ENCODE measurements at places on chromosomes 2 and 18. TPM values are rescaled to one million over a fixed set of nuclear protein-coding genes. Genes with fewer than 3 reads are reported as not detected.

DNA sequence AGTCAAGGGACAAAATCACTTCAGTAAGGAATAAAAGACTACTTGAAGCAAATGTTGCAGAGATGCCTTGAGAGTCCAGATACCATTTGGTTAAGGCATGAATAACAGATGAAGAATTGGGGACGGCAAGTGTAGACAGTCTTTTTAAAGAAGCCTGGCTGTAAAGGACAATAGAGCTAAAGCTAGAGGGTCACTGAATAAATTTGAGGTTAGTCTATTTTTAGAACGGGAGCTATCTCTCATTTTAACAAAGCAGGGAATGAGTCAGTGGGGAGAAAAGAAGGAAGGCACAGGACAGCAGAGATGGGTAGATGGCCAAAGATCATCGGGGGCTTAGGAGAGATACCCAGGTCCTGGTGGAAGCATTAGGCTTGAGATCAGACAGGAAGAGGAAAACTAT lies 30.6 kb upstream of the CHN1 start:
- DNase-seq: no peak

DNA sequence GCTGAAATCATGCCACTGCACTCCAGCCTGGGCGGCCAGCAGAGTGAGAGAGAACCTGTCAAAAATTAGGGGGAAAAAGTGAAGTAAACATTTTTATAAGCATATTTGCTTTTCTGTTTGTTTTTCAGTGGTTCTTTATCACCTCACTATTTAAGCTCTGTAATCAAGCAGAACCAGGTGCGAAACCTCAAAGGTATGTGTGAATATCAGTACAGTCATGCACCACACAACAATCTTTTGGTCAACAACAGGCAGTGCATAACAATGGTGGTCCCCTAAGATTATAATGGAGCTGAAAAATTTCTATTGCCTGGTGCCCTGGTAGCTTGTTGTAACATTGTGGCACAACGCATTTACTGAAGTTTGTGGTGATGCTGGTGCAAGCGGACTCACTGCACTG lies 167.4 kb upstream of the STON1 start:
- DNase-seq: no peak

GRCh38 chr18:76620321-76621170 lies 125.5 kb upstream of the ZNF516 start:
- DNase-seq: no peak

- DNase-seq: no peak
Observed at GRCh38 chr2:10260130-10260529, 42.6 kb upstream of the HPCAL1 start.

The ABCG5 gene
- 5.8 TPM for total RNA-seq

The PCARE gene
- total RNA-seq: not detected

DNA sequence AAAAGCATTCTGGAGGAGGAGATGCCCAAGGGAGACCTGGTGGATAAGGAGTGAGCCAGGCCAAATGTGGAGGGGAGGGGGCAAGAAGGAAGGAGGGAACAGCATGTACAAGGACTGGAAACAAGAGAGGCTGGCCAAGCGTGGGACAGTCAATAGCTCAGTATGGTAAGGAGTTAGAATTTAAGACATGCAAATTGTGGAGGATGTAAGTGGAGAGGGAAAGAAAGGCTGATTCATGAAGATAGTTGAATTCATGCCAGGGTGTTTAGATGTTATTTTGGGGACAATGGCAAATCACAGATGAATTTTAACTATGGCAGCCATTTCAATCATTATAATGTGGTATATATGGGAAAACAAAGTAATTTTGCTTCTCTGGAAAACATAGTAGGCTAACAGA lies 462.3 kb downstream of the MEIS1 start:
- DNase-seq: no peak

DNA sequence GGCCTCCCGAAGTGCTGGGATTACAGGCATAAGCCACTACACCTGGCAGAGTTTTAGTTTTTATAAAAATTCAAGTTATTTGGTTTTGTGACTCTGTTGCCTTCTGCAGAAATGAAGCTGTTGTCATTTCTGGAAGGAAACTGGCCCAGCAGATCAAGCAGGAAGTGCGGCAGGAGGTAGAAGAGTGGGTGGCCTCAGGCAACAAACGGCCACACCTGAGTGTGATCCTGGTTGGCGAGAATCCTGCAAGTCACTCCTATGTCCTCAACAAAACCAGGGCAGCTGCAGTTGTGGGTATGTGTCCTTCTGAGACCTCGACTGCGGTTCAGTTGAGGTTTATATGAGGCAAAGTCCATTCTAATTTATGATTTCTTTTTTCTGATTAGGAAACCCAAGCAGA lies 7.2 kb downstream of the MTHFD2 start:
- DNase-seq: no peak

The MAPRE3 gene
- 0.31 TPM for total RNA-seq

The ELAC1 gene
- total RNA-seq: 3.6 TPM

- DNase-seq: no peak
Observed at GRCh38 chr2:16248571-16249105, 308.3 kb downstream of the MYCN start.

The C18orf54 gene
- total RNA-seq: 8.1 TPM

DNA sequence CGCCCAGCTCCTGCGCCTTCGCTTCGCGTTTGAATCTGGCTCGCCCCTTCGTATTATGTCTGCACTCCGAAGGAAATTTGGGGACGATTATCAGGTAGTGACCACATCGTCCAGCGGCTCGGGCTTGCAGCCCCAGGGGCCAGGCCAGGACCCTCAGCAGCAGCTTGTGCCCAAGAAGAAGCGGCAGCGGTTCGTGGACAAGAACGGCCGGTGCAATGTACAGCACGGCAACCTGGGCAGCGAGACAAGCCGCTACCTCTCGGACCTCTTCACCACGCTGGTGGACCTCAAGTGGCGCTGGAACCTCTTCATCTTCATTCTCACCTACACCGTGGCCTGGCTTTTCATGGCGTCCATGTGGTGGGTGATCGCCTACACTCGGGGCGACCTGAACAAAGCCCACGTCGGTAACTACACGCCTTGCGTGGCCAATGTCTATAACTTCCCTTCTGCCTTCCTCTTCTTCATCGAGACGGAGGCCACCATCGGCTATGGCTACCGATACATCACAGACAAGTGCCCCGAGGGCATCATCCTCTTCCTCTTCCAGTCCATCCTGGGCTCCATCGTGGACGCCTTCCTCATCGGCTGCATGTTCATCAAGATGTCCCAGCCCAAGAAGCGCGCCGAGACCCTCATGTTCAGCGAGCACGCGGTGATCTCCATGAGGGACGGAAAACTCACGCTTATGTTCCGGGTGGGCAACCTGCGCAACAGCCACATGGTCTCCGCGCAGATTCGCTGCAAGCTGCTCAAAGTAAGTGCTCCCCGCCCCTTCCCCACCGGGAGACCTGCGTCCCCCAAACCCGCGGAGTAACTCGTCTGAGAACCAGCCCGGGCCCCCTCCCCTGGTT lies 453 bp downstream of the KCNJ3 start:
- no peak for DNase-seq

DNA sequence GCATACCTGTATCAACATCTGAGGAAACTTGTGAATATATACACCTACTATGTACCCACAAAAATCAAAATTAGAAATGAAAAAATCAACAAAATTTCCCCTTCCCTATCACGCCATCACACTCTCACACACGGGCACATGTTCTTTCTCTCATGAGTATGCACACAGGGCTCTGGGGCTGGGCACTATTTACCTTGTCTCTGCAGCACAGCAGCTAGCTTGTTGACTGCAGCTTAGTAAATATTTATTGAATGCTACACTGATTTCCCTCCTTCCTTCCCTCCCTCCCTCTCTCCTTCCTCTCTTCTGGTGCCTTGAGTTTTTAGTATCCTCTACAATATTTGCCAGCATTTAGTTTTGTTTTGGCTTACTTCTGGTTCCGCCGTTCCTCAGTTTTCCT lies 182.7 kb upstream of the LHCGR start:
- no peak for DNase-seq

The REG1A gene
- not detected for total RNA-seq

- no peak for DNase-seq
Observed at GRCh38 chr2:179443180-179443579, 178.5 kb upstream of the SESTD1 start.

- DNase-seq: no peak
Observed at GRCh38 chr18:36203360-36203895, 16.1 kb downstream of the MOCOS start.

The STEAP3 gene
- total RNA-seq: 12.8 TPM

The STPG4 gene
- 0.15 TPM for total RNA-seq

The CYTIP gene
- not detected for total RNA-seq

DNA sequence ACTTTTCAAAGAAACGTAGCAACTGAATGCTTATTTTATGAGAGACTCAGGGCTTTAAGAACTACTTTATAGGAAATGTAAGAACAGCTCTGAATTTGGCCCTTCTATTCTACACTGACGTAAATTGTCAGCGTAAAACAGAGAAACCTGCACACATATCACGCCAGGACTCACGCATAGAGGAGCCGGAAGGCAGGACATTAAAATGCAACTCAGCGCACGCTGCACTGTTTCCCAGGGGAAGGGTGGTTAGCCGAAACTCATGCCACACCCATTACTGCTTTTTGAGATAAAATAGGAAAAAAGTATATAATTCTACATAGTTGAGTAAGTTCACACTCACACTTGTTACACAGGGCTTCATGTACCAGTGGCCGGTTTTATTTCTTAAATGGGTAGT lies 7.4 kb downstream of the TUBB6 start:
- no peak for DNase-seq

The WDR35 gene
- total RNA-seq: 26.6 TPM

DNA sequence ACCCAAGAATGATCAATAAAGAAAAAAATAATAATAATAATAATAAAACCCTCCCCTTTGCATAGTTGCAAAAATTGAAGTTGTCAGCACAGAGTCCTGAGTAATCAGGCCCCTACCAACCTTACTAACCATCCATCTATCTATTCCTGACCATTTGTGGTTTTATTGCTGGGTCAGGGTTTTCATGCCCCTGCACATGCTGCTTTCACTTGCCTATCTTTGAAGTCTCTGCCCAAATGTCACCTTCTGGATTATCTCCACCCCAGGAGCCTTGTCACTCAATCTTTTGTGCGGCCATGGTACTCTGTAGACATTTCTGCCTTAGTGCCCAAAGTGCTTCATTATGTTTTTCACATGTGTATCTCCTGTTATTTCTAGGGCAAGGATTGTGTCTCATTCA lies 35.1 kb downstream of the SLC30A6 start:
- DNase-seq: no peak

DNA sequence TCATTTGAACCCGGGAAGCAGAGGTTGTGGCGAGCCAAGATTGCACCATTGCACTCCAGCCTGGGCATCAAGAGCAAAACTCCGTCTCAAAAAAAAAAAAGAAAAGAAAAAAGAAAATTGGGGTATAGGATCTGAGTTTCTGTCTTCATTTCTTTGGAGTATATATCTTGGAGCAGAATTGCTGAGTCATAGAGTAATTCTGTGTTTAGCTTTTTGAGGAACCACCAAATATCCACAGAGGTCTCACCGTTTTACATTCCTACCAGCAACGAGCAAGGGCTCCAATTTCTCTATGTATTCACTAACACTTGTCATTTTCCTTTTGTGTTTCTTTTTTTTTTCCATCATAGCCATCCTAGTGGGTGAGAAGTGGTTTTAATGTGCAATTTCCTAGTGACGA lies 87.6 kb upstream of the TEX51 start:
- DNase-seq: no peak

GRCh38 chr2:10924441-10924840 lies 12.7 kb downstream of the KCNF1 start:
- no peak for DNase-seq

- DNase-seq: no peak
Observed at GRCh38 chr2:197937814-197938213, 133.4 kb downstream of the PLCL1 start.

The ZNF521 gene
- total RNA-seq: not detected

GRCh38 chr2:102895376-102895775 lies 133.5 kb downstream of the TMEM182 start:
- DNase-seq: no peak

The ESPNL gene
- 0.35 TPM for total RNA-seq

- DNase-seq: peak; percentile 52
Observed at GRCh38 chr2:9139491-9140443, 66.8 kb upstream of the ASAP2 start.

Measured in HepG2 (cell line).